KG1 (cell line): ENCODE measurements at places on chromosomes 6 and 20.

DNA sequence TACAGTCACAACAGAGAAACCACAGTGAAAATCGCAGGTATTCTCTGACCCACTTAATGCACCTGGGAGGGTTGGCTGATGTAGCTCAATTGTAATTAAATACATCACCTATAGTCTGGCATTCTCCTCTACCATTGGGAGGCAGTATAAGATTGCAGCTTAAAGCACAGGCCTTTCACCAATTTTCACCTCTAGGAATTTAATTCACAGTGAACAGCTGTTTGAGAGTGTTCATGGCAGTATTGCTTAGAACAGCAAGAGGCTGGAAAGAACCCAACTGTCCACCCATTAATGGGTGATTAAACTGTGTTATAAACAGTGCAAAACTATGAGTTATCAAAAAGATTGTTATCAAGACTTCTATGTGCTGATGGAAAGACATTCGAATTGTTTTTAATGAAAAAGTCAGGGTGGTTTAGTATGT, 2.0 kb downstream of the EDEM2 start:
- peak; percentile 59 for DNase-seq

- no peak for DNase-seq
Observed at GRCh38 chr6:150088481-150089154, 19.7 kb upstream of the ULBP3 start.

DNA sequence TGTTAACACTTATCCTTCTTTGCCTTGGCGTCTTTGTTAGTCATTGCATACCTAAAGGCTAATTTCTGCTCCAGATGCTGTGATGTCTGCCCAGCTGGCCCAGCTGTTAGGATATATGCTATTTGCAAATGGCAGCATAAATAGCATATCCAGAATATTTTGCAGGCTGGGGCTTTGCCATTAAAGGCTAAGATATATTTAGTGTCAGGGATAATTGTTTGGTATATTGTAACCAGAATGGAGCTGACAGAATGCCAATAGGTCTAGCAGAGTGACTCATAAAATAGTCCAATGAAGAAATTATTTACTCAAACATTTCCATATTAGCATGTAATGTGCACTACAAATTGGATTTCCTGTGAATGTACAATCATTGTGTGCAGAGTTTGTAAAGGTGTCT, 584.1 kb upstream of the FLRT3 start:
- no peak for DNase-seq

DNA sequence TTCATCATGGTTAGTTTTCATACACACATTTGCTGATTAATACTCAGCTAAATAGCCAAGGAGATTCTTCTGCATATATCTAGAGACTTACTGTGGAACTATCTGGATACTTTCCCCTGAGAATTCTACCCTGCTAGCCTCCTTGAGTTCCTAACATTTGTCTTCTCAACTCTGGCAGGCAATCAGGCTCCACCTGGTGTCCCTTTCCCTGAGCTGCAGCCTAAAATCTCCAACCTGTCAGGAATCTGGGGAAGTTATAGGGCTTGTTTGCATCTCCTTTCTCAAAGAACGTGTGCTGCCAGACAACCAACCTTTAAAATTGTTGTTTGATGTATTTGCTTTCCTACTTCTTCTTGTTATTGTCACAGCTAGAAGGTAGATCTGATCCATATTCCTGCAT, 73.4 kb downstream of the FUT9 start:
- no peak for DNase-seq

DNA sequence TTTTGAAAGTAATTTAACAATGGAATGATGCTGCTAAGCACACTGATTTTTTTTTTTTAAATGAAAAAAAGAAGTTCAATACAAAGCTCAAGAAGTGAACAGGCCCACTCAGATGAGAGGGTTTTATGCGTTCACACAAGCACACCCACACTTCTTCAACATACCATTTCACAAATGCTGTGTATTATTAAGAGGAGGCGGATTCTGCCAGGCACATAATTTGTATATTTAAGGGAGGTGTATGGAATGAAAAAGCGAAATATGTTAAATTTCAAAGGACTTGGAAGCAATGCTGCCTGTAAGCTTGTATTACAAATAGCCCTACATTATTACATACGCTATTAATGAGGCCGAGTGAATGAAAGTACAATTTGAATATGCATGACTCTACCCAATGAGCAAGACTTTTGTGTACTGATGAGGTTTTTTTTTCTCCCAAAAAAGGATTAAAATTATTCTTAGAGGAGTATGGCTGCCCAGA, 123.9 kb downstream of the INSM1 start:
- DNase-seq, result no peak

GRCh38 chr6:98836962-98837944, 2.9 kb downstream of the POU3F2 start:
- no peak for DNase-seq

- no peak for DNase-seq
Observed at GRCh38 chr6:34249469-34250261, 859 bp upstream of the SMIM29 start.

DNA sequence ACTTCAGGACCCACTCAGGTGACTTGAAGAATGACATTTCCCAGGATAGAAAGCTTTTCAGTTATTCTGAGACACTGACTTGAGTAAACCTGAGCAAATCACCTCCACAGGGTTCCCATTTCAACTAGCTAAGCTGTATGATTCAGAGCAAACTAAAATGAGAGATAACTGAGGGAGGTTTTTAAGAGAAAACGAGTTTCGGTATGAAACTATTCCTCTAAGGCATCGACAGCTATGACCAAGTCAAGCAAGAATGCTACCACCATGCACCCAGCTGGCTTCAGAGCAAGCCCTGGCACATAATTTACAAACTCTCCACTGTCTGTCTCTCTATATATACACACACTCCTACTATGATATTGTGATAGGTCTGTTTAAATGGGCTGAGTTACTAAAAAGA, 75.4 kb downstream of the PERP start:
- DNase-seq, result no peak

GRCh38 chr6:22146931-22147701, 149.7 kb downstream of the PRL start:
- no peak for DNase-seq

GRCh38 chr20:57656821-57657534, 36.8 kb upstream of the ZBP1 start:
- no peak for DNase-seq

- DNase-seq, result no peak
Observed at GRCh38 chr6:149499066-149499465, 14.3 kb upstream of the ZC3H12D start.

DNA sequence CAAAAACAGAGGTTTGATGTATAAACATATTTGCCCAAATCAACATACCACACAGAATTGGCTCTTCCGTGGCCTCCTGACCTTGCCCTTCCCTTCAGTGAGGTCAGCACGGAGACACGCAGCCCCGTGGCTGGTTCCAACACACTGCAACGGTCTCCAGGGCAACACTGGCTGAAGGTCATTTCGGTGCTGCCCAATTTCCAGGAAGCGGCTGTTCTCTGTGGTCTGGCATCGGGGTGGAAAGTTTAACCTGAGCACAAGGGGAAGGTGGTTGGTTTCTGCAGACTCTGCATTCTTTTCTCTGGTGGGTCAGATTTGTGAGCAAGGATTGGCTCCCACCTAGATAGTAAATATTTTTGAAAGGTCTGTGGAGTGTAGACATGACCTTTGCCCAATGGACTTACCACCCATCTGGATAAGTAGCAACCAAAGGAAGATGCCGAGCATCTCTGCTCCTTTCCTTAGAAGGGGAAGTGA, 177.6 kb upstream of the PHACTR1 start:
- DNase-seq, result no peak

GRCh38 chr20:4697831-4698221, 23.9 kb upstream of the PRND start:
- DNase-seq, result no peak

- no peak for DNase-seq
Observed at GRCh38 chr20:20211274-20211987, 156.5 kb upstream of the INSM1 start.

- DNase-seq, result no peak
Observed at GRCh38 chr6:33128318-33128717, 52.5 kb downstream of the HLA-DPB1 start.

DNA sequence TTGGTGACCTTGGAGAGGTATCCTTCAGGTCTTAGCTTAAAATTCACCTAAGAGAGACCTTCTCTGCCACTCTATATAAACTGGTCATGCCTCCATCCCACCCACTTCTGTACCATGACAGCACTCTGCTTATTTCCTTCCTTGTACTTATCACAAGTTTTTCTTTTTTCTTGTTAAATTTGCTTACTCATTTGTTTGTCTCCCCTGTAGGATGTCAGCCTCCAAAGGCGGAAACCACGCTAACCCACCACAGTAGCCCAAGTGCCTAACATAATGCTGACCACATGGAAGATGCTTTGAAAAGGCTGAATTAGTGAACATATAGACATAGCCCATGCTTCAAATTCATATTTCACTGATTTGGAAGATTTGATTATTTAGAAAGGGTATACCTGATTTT, 5.4 kb downstream of the BMP6 start:
- DNase-seq, result no peak

DNA sequence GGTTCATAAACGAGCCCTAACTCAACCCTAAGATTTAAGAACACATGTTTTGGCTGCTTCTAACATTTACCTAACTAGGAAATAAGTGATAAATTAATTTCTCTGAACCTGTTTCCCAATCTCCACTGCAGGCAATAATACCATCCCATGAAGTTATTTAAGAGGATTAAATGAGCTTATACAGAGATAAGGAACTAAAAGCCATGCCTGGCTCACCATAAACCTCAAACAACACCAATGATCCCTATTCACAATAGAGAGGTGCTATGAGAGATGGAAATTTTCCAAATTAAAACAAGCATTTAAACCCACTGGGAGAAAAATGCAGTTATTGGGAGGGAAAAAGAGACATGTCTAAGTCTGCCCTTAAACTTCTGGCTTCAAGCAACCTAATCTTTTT, 33.9 kb upstream of the KLHL31 start:
- no peak for DNase-seq

- DNase-seq, result no peak
Observed at GRCh38 chr20:3720626-3721025, 8.2 kb upstream of the SIGLEC1 start.

GRCh38 chr6:34526241-34526972, 29.7 kb downstream of the SPDEF start:
- no peak for DNase-seq

DNA sequence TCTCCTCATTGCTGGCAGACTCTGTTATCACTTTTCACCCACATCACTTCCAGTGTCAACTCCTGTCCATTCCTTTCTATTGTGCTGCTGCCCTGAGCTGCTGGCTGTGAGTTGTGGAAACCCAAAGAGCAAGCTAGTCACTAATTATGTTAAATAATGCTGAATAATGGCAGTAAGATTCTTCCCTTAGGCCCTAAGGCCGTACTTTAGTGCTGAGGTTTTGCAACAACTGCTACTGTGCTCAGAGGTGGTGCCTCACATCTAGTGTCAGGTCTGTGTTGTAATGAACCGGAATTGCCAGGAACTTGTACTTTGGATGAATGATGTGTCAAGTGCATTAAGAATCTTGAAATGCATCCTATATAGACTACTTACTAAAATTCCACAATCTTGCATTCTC, 372.2 kb upstream of the RNF217 start:
- DNase-seq, result no peak

- no peak for DNase-seq
Observed at GRCh38 chr6:71446470-71446869, 157.9 kb downstream of the OGFRL1 start.

DNA sequence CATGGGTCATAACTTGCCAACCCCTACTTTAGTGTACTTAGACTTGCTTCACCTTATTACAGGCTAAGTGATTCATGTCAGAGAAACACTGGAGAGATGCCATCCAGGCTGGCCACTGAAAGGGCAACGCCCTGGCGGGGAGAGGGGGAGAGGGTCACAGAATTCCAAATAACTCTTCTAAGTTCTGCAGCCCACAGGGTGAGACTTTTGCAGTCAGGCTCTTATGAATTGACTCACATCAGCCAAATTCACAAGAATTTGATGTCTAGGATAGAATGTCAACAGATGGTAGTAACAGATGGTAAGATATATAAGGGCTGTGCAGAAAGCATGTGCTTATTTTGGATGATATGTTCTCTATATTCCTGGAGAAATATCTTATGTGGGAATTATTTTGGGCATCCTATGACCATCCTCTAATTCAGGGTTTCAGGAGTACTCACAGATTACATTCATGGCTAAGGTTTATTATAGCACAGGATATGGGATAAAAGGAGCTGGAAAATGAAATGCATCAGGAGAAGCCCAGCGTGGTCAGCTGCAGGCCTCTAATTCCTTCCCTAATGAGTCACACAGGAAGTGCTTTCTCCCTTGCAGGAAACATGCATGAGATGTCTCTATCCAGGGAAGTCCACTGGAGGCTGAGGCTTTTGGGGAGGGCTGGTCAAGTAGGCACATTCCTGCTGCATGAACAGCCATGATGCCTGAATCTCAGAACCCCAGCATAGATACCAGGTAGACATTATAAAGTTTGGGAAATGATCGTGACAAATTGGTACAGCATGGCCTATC, 58.7 kb upstream of the RIN2 start:
- DNase-seq, result no peak

DNA sequence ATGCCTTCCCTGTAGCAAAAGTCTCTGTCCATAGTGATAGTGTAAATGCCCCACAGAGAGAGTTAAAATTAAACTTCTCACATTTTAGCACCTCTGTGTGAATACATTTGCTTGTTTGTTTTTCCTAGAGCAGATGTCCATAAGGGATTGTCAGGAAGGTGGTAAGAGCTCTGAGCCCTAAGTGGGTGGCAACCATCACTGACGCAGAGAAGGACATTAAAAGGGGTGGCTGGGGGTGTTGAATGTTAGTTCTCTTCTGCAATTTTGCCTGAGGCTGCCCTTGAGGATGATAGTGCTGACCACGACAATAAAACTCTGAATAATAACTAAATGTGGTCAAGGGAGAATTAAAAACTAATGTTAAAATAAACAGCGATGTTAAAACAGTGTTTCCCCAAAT, 174.3 kb upstream of the ID4 start:
- DNase-seq, result no peak

GRCh38 chr20:49642816-49643215, 70.9 kb downstream of the B4GALT5 start:
- DNase-seq, result no peak

GRCh38 chr6:95679981-95680380, 102.6 kb downstream of the MANEA start:
- no peak for DNase-seq

GRCh38 chr6:31689249-31690110, 8.6 kb upstream of the LY6G5C start:
- DNase-seq, result no peak

GRCh38 chr20:47212606-47213207, 143.8 kb downstream of the ZMYND8 start:
- DNase-seq, result no peak
